ENCODE measurements at places on chromosomes 2 and 18.
A peak's percentile ranks its signal among the peaks of the same experiment; 100 is the strongest.

- no peak for DNase-seq
Observed at GRCh38 chr2:219076253-219076652, 15.5 kb upstream of the IHH start.

- DNase-seq: no peak
Observed at GRCh38 chr2:233435436-233436190, 81.3 kb downstream of the DGKD start.

DNA sequence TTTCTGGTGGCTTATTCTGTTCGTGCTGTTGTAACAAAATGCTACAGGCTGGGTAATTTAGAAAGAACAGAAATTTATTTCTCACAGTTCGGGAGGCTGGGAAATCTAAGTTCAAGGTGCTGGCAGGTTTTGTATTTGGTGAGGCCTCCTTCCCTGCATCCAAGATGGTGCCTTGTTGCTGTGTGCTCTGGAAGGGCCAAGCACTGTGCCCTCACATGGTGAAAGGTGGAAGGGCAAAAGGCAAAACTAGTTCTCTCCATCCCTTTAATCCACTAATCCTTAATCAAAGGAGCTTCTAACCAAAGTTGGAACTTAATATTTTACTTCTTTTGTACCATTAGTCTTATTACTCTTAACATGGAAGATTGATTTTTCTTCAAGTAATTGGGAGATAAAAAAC is 7.4 kb downstream of the MRPL19 start:
- no peak for DNase-seq

- DNase-seq: no peak
Observed at GRCh38 chr18:39448942-39449341, 1883.3 kb upstream of the CELF4 start.

GRCh38 chr2:113080134-113080533 is 12.4 kb downstream of the IL1F10 start:
- no peak for DNase-seq

DNA sequence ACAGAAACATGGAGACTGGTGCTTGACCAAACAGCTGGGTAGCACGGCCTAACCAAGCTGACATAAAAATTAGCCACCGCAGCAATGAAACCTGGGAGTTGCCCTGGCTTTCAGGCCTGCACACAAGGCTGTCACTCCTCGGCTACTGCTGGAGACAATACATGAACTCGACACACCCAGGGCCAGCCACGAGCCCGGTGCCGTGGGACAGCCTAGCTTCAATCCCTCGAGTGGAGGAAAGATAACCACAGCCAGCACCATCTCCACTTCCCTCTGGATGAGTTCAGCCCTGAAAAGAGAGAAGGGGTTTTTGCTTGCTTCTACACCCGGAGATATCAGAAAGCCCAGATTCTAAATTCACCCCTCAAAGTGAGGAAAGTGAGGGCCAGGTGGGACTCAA is 78.0 kb downstream of the BCL2L11 start:
- no peak for DNase-seq

DNA sequence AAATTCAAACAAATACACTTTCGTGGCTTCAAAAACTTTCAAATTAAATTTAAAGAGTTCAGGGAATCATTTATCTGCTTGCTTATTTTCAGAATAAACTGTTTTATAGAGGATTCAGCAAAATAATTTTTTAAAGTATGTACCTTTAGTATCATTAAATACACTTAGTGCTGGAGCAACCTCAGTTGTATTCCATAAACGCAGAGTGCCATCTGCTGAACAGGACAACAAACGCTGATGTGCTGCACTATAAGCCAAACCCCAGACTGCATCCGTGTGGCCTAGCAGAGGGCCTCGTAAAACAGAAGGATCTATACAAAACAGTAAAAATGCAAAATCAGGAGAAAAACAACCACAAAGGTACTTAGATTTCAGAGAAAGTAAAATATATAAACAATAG is 108.6 kb downstream of the STRN start:
- no peak for DNase-seq

DNA sequence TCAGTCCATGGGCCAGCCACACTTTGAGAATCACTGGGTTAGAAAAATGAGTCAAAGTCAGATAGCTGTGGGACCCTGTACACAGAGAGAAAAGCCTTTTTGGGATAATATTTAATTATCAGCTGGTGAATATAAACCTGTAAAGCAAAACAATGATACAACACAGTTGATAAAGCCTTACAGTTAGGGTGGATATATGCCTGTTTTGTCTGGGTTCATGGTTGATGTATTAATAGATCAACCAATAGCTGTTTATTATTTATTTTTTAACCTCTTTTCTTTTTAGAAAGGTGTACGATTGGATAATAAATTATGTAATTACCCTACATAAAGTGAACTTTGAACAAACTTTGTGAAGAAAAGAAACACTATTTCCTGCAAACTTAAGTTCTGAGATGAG is 145.6 kb downstream of the TDRD15 start:
- no peak for DNase-seq

- no peak for DNase-seq
Observed at GRCh38 chr18:64398320-64398719, 249.4 kb upstream of the LINC00305 start.

GRCh38 chr2:37109523-37109922 is 25.2 kb downstream of the GPATCH11 start:
- DNase-seq: no peak

GRCh38 chr2:218257390-218257981 is 3.3 kb upstream of the GPBAR1 start:
- peak; percentile 51 for DNase-seq

Measured in stimulated activated CD4-positive, alpha-beta T cell treated with anti-CD3 and anti-CD28 coated beads, Interleukin-2, amount 100 ng/mL, for 4 hours (primary cell).